GM04503 (cell line): ENCODE measurements at places on chromosomes 6 and 20.

DNA sequence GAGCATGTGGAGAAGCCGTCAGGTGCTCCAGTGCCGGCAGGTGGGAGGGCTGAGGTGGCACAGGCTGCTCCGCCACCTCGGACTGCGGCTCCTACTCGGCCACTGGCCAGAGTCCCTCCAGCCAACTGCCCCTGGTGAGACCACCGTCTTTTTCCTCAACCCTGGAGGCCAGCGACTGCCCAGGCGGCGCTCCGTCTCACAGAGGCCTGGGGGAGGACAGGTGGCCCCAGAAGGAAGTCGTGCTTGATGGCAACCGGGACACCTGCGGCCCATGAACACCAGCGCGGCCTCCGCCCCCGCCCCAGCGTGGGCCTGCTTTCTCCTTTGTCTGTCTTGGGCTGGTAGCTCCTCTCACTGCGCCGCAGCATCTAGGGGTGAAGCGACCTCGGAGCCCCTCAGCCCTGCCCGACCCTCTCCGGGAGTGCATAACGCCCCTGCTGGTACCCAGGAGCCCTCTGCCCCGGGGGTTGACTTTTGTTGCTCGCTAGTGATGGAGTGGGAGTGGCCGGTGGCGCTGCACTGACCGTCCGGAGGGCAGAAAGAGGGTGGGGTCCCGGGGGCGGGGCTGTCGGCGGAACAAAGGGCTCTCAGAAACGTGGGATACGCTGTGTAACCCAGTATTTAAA lies 706 bp upstream of the TUBB2B start:
- DNase-seq: no peak

GRCh38 chr20:834151-834746 lies 734 bp downstream of the FAM110A start:
- no peak for DNase-seq

GRCh38 chr6:107574856-107575255 lies 84.9 kb downstream of the SOBP start:
- no peak for DNase-seq

GRCh38 chr6:158366363-158366762 lies 54.1 kb downstream of the TULP4 start:
- no peak for DNase-seq

GRCh38 chr20:64047968-64048401 lies 1.5 kb downstream of the SOX18 start:
- no peak for DNase-seq

GRCh38 chr6:99136488-99136887 lies 188.7 kb upstream of the FBXL4 start:
- no peak for DNase-seq
